ENCODE measurements at places on chromosomes 12 and 14.
A peak's percentile ranks its signal among the peaks of the same experiment; 100 is the strongest.

GRCh38 chr12:100799770-100800169 lies 5.2 kb downstream of the ANO4 start:
- no peak for DNase-seq

DNA sequence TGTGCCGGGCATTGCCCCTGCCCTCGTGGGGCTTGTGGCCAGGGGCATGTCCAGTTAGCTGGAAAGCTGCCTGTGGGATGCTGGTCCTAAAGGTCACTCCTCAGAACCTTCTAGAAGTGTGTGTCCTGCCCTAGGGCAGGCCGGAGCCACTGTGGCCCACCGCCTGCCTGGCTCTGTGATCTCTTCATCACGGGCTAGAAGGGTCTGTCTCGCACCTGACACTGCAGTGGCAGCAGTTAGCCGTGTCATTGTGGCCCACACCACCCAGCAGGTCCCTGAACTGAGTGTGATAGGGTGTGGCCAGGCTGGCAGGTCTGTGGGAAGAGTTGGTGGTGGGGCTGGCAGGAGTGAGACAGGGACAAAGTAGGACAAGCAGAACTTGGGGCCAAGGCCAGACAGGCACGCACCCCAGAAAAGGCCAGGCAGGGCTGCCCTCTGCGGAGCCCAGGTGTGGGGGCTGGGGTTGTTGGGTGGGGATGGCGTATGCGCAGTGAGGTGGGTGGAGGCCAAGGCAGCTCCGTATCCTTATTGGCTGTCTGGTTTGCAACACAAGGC lies 41.2 kb downstream of the ADGRD1 start:
- peak; percentile 25 for DNase-seq

DNA sequence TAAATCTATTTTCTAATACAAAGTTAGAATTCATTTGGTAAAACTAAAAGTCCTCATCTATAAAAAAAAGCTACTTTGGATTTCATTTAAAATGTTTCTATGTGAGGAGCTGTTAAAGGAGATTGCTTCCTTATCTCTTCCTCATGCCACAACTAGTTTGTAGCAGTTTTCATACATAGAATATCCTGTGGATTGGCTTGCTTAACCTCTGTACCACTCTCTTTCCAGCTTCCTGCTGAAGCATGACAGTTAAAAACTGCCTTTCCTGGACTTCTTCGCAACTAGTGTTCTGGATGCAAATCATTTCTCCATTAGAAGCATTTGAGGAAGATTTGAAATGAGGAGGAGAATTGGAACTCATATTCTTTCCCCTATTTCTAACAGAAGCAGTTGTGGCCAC lies 49.6 kb downstream of the ST8SIA1 start:
- DNase-seq = no peak

DNA sequence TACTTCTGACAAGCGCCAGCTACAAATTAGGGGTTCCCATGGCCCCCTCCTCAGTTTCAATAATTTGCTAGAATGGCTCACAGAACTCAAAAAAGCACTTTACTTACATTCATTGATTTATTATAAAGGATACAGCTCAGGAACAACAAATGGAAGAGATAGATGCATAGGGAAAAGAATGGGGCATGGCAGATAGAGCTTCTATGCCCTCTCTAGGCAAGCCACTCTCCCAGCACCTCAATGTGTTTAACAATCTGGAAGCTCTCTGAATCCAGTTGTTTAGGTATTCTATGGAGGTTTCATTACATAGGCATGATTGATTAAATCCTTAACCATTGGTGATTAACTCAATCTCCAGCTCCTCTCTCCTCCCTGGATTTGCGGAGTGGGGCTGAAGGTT lies 184.5 kb upstream of the DAAM1 start:
- DNase-seq = no peak

GRCh38 chr12:31714406-31715271 lies 14.2 kb downstream of the AMN1 start:
- no peak for DNase-seq

DNA sequence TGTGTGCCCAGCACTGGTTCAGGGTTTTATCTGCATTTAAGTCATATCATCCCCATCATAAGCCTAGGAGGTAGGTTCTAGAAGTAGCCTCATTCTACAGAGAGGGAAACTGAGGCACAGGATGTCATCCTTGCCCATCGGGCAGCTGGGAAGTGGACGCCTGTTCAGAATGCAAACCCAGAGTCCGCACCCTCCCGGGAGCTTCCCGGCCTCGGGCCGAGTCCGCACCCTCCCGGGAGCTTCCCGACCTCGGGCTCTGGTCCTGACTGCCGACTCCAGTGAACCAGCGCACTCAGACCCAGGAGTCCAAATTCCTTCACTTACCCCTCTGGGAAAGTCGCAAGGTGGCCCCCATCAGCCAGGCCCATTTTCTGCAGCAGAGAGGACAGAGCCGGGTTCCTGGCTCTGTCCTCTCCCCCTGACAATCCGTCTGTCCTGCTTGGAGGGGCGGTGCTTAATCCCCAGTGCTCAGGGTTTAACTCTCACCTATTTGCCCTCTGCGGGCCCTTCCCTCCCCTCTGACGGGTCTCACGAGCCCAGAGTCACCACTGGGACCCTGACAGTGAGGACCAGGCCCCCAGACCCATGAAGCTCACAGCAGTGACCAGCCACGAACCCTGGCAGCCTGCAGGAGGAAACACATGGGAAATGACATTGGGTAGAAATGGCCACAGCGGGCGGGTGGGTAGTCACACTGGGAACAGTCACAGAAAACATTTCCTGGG lies 141.9 kb downstream of the PIWIL1 start:
- no peak for DNase-seq

- no peak for DNase-seq
Observed at GRCh38 chr14:36207500-36207899, 31.0 kb upstream of the PTCSC3 start.

All from Right ventricle myocardium inferior (tissue), 1 donor.